IMR-90 (cell line): ENCODE measurements at places on chromosomes 1 and 21. TPM values are rescaled to one million over a fixed set of nuclear protein-coding genes. Genes with fewer than 3 reads are reported as not detected.
A peak's percentile ranks its signal among the peaks of the same experiment; 100 is the strongest.

- H3K27me3 ChIP-seq = no peaks in the 10 kb centered on the region
- H3K27ac ChIP-seq = no peak overlapping the region
- no peak for DNase-seq
- H3K4me3 ChIP-seq = no peak overlapping the region
These were observed 4.0 kb upstream of the HLX start for GRCh38 chr1:220875260-220875659.

The IFI44L gene
- total RNA-seq = 0.18 and 0.28 TPM in 2 replicates

- H3K27me3 ChIP-seq = peaks cover 28% of the 10 kb centered on the region
- DNase-seq = no peak
- no peaks in the 10 kb centered on the region for H3K4me1 ChIP-seq
- H3K4me3 ChIP-seq = no peak overlapping the region
These were observed 97.4 kb upstream of the TMPRSS2 start for GRCh38 chr21:41605178-41605933.

The LENEP gene
- total RNA-seq = not detected in 2 replicates

The LAMTOR2 gene
- total RNA-seq = 45.8 and 50.0 TPM in 2 replicates

- H3K27me3 ChIP-seq = no peaks in the 10 kb centered on the region
- H3K27ac ChIP-seq = no peak overlapping the region
- no peaks in the 10 kb centered on the region for H3K36me3 ChIP-seq
- peak; percentile 87 for DNase-seq
- H3K4me3 ChIP-seq = no peak overlapping the region
- H3K4me1 ChIP-seq = no peaks in the 10 kb centered on the region
These were observed 10.8 kb upstream of the TIAM1 start for GRCh38 chr21:31354604-31355443.

DNA sequence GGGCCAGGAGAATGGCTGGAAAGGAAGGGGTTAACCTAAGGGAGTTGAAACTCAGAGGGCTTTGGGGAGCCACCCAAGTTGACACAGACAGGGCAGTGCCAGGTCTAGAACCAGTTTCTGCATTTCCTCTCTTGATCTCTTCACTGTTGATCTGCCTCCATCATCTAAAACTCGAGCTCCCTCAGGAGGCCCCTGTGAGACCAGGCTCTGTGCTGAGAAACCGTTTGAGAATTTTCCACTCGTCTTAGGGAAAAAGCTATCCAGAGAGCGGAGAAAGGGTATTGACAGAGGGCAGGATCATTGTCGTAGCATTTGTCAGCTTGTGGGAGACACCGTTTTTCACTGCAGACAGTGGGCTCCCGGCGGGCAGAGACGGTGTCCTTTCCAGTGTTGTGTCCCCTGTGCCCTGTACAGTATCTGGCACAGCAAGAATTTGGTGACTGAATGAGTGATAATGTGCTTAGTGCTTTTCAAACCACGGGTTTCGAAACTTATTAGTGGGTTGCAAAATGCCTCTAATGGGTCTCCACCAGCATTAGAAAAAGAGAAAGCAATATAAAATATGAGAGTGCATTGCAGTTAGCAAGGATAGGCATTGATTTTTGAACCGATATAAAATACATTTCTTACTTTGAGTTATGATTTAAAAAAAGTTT is 31.1 kb downstream of the PROK1 start:
- no peaks in the 10 kb centered on the region for H3K36me3 ChIP-seq
- no peak overlapping the region for H3K4me3 ChIP-seq
- DNase-seq = no peak
- H3K4me1 ChIP-seq = peaks cover 6% of the 10 kb centered on the region

GRCh38 chr1:241765390-241765789 is 82.6 kb upstream of the EXO1 start:
- no peak overlapping the region for H3K4me3 ChIP-seq
- DNase-seq = no peak
- no peaks in the 10 kb centered on the region for H3K4me1 ChIP-seq
- H3K27me3 ChIP-seq = peaks cover 3% of the 10 kb centered on the region

DNA sequence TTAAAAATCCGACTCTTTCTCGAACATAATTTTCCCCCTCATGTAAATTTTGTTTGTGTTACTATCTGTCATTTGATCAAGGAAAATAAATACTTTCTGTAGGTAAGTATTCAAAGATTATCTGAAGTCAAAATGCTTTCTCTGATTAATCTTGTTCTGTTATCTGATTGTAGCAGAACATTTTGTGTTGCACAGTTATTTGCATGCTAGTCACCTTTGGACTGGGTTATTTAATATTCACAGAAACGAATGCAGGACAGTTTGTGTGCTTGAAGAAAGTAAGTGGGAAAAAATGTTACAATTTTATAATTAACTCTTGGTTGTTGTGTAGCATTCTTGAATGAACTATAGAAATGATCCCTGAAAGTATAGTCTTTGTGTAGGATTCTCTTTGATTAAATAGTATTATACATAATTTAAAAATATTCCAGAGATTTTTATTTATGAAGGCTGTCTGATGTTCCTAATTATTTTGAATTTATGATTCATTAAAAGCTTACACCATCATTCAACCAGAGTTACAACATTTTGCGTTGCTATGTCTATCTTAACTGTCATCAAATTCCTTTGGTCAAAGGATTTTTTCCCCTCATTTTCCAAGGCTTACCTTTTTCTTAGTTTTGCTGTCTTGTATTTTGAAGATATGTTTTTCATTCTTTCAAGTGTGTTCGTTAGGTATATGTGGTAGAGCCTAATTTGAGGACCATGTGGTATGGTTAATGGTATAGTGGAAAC is 176.6 kb downstream of the GIPC2 start:
- no peak overlapping the region for H3K4me3 ChIP-seq
- no peaks in the 10 kb centered on the region for H3K36me3 ChIP-seq
- no peak overlapping the region for H3K27ac ChIP-seq
- H3K4me1 ChIP-seq = peaks cover 5% of the 10 kb centered on the region
- DNase-seq = no peak

- peaks cover 7% of the 10 kb centered on the region for H3K4me1 ChIP-seq
- H3K27ac ChIP-seq = no peak overlapping the region; the same call in 1 of the 2 replicates
- no peaks in the 10 kb centered on the region for H3K27me3 ChIP-seq
- peak overlapping the region; percentile 18; the same call in 1 of the 2 replicates for H3K4me3 ChIP-seq
These were observed 12.6 kb upstream of the ADORA3 start for GRCh38 chr1:111516005-111516535.

DNA sequence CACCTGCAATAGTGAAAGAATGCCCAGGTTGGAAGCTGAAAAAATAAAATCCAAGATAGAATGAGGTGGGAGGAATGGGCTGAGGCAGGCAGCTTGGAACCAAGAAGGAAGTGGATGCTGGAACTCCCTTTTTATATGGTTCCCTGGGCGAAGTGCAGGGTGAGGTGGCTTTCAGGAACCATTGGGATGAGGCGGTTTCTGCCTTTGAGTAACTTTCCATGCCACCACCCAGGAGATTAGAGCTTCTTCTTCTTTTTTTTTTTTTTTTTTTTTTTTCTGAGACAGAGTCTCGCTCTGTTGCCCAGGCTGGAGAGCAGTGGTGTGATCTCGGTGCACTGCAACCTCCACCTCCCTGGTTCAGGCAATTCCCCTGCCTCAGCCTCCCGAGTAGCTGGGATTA is 17.8 kb upstream of the MRPS6 start:
- no peak overlapping the region for H3K4me3 ChIP-seq
- H3K27ac ChIP-seq = no peak overlapping the region
- peaks cover 2% of the 10 kb centered on the region for H3K27me3 ChIP-seq

The PLPPR4 gene
- total RNA-seq = 6.4 and 7.0 TPM in 2 replicates

DNA sequence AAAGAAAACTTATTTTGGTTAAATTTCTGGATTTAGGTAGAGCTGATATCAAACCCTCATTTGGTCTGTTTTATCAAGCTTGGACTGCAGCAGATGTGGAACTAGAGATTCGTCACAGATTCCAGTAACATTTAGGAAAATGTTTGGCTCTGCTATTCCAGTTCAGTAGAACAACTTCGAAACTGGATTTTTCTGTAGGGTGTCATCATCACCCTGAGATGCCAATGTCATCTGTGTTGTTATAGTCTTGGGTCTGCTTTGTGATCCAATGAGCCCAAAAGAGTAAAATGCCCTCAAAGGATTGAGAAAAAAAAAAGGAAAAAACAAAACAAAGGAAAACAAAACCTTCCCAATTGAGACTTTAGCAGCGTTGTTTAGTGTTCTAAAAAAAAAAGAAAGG is 55.4 kb downstream of the LAMC2 start:
- no peak overlapping the region for H3K4me3 ChIP-seq
- H3K36me3 ChIP-seq = no peaks in the 10 kb centered on the region
- no peaks in the 10 kb centered on the region for H3K27me3 ChIP-seq
- no peak for DNase-seq
- peaks cover 4% of the 10 kb centered on the region; the same call in 1 of the 2 replicates for H3K4me1 ChIP-seq

The STUM gene
- not detected in 2 replicates for total RNA-seq
